ENCODE measurements at places on chromosomes 12 and 14.
A peak's percentile ranks its signal among the peaks of the same experiment; 100 is the strongest.

- DNase-seq = peak; percentile 82
These were observed 17.0 kb downstream of the ANO6 start for GRCh38 chr12:45232756-45233372.

- no peak for DNase-seq
These were observed 46.2 kb downstream of the ABCC9 start for GRCh38 chr12:21894792-21895595.

DNA sequence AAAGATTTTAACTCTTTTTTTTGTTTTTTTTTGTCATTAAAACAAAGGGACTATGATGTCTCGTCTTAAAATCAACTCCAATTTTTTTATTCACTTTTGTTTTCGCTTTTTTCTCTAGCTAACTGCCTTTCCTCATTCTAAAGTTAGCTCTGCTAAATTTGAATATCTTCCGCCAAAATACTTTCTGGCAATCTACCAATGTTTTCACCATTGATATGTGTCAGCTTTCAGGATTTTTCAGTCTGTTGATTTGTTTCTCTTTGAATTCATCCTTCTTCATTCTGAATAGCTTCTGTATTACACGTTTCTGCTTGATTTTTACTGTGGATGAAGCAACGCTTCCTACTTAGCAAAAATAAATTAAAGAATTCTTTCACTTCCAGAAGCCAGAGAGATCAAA lies 38.7 kb upstream of the NOVA1 start:
- DNase-seq = no peak

DNA sequence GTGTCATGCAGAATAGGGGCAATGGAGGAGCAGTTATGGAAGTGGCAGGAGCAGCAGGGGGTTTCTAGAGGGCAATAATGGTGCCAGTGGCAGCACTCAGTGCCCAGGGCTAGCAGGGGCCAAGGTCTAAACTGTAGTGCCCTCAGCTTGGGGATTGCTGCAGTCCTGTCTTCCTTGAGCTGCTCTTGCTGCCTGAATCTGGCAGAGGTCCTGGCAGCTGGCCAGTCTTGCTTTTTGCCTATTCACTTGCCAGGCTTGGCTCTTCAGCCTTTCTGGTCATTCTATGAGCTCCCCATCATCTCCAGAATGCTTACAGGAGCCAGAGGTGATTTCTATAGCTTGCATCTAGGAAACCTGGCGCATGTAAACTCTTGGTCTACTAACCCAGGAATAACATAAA lies 72.0 kb downstream of the SUDS3 start:
- no peak for DNase-seq

- no peak for DNase-seq
These were observed 46.9 kb upstream of the MDM1 start for GRCh38 chr12:68378872-68379606.

DNA sequence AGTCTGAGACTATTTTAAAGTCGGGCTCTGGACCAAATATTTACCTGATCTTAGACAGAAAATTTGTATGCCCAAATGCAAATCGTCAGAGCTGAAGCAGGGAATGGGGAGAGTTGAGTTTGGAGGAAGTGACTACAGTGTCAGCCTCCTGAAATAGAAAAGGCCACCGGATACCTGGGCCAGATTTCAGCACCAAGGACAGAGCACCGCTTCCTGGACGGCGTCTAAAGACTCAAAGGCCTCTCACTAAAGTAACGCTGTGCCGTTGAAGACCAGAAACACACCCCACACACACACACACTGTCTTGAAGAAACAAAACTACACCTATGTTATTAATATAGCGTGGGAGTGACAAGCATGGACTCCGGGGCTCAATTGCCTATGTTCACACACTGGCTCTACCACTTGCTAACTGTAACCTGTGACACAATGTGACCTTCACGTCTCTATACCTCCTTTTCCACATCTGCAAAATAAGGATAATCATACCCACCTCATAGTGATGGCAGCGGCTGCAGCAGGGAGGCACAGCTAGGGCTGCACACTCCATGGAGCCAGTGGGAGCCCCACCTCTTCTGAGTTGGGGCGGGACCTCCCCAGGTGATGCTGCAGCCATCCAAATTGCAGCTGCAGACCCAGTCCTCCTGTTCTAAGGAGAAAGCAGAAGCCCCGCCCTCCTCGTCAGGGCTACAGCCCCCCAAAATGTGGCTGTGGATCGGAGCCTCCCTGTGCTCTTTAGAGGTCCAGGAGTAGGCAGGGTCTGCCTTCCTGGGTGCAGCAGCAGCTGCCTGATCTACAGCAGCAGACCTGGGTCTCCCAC lies 35.6 kb downstream of the KRT76 start:
- DNase-seq = no peak

DNA sequence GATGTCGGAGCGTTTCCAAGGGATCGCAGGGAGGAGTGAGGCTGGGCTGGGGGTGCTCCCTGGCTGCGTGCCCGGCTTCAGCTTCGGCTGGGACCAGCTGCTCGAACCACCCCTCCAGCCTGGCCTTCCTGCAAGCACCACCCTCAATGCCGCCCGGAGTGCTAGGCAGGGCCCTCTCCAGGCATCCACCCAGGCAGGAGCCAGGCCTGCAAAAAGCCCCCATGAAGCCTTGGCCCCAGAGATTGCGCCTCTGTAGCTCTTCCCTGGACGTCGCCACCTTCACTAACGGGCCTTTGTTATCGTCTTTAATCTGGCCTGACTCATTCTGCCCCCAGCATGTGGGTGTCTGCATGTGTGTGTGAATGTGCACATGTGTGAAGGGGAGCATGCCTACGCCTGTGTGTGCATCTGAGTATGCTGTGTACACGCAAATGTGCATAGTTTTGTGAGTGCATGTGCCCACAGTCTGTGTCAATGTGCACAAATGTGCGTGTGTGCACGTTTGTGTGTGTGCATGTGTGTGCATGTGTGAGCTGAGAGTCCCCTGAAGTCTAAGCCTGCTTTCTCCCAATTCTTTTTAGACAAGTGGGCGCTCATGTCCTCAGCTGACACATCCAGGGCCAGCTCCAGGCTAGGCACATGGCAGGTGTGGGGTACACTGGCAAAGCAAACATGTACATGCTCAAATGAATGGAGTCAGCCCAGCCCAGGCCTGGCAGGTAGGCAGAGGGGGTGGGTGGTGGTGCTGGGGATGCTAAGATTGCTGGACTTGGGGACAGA lies 195.4 kb upstream of the C14orf180 start:
- peak; percentile 68 for DNase-seq

- DNase-seq = no peak
These were observed 88.3 kb downstream of the GTF2A1 start for GRCh38 chr14:81132468-81132867.

GRCh38 chr12:92185052-92185451 lies 39.4 kb upstream of the BTG1 start:
- DNase-seq = no peak

GRCh38 chr14:81555051-81555450 lies 21.4 kb upstream of the SEL1L start:
- DNase-seq = no peak

GRCh38 chr14:35340616-35341453 lies 48.7 kb downstream of the PSMA6 start:
- no peak for DNase-seq

- no peak for DNase-seq
These were observed 1390.7 kb downstream of the FSCB start for GRCh38 chr14:43116341-43116740.

DNA sequence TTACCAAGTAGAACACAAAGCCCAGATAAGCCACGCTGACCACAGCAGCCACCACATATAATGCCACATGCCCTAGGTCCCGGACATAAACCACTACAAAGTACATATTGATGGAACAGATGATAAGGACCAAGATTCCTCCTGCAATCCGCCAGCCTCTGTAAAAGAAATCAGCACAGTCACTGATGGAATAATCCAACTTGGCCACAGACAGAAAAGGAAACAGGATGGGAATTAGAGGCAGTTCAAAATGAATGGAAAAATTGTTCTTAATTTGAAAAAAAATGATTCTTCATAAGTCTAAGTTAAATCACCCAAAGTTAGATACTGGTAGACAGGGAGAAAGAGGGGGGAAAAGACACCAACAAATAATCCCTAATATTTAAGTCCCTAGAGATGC lies 35.4 kb downstream of the SLC11A2 start:
- no peak for DNase-seq

GRCh38 chr14:77039285-77040058 lies 11.0 kb upstream of the IRF2BPL start:
- DNase-seq = no peak

GRCh38 chr14:50619569-50620141 lies 48.5 kb downstream of the SAV1 start:
- no peak for DNase-seq

All from RWPE2 (cell line).